Retina (tissue), 1 donor: ENCODE measurements at places on chromosomes 12 and 14.

GRCh38 chr12:123912415-123913380, 59.9 kb downstream of the CCDC92 start:
- peak; percentile 55 for DNase-seq

- DNase-seq, result no peak
Measured at GRCh38 chr14:101590616-101591015, 29.3 kb downstream of the DIO3 start.

GRCh38 chr12:25186788-25187402, 8.1 kb downstream of the DNAI7 start:
- DNase-seq, result no peak

- no peak for DNase-seq
Measured at GRCh38 chr12:56288705-56289387, 11.3 kb downstream of the CS start.

DNA sequence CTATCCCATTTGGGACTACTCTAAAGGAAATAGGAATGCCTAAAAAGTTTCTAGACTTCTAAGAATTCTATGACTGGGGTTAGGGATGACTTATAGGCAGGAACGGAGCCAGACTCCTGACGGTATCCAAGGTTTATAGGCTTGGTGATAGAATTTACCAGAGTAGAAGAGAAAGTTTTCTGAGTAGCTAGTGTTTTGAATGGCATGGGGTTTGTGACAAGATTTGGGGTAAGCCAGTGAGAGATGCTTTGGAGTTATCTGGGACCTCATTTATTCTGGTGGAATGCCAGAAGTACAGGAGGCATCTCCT, 444.6 kb downstream of the RAD51B start:
- DNase-seq, result no peak

GRCh38 chr12:74538491-74539258, 1.0 kb downstream of the ATXN7L3B start:
- no peak for DNase-seq
